ENCODE measurements at places on chromosomes 7 and 10.

DNA sequence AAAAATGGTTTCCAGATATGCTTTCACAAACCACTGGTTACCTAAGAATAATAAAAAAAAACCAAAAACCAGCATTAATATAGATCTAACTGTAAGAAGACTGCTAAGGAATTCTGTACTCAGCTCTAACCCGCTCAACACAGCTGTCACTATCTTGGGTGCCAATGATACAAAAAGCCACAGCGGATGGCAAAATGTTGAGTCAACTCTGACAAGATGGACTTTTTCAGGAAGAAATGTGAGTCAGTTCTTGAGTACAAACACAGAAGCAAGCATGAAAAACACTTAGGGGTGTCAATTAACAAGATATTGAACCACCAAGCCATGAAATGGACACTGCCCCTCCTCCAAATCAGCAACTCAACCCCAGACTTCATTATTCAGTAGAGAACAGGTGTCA lies 55.0 kb downstream of the CTTNBP2 start:
- no peak for DNase-seq

GRCh38 chr10:125316436-125316835 lies 156.1 kb upstream of the CTBP2 start:
- no peak for DNase-seq

- no peak for DNase-seq
Observed at GRCh38 chr7:110448918-110449317, 642.0 kb upstream of the LRRN3 start.

DNA sequence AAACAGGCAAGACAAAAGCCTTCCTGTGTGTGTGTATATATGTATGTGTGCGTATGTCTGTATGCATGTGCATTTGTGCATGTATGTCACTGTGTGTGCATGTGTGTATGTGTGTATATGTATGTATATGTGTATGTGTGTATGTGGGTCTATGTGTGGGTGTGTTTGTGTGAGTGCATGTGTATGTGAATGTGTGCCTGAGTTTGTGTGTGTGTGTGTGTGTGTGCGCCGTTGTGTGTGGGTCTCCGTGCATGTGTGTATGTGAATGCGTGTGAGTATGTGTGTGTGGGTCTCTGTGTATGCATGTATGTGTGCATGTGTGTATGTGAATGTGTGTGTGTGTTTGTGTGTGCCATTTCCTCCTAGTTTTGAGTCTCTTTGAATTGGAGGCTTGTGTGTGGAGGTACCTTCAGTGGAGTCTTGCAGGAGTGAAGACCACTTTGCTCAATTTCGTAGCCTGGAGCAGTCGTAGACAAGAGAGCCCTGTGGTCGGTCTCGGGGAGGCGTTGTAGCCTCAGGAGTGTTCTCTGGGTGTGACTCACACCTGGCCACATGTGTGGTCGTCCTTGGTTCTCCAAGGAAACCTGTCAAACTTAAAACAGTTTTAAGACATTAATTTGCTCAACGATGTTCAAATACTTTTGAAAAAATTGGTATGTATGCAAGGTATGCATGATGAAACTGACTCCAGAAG lies 28.1 kb downstream of the INPP5A start:
- no peak for DNase-seq

GRCh38 chr7:95330961-95331337 lies 6.6 kb upstream of the PON1 start:
- no peak for DNase-seq

- no peak for DNase-seq
Observed at GRCh38 chr10:69438536-69439349, 12.5 kb upstream of the TSPAN15 start.

DNA sequence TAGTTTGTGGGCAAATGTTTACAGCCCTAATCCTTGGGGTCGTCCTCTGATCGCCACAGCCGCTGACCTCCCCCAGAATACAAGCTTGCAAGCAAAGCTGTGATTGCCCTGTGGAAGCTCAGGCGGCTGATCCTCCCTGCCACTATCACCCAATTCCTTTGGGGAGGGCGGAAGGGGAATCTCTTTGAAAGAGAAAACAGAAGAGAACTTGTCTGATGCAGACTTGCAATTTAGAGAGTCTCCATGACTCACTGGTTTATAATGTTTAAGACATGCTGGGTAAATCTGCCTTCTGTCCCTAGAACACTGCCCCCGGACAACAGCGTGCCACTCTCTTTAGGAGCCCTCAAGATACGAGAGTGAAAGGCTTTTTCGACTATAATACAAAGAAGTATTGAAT lies 75.5 kb downstream of the NRP1 start:
- no peak for DNase-seq

GRCh38 chr10:43205681-43206390 lies 61.0 kb downstream of the RASGEF1A start:
- DNase-seq: no peak

- no peak for DNase-seq
Observed at GRCh38 chr7:16817536-16817935, 12.7 kb upstream of the AGR2 start.

DNA sequence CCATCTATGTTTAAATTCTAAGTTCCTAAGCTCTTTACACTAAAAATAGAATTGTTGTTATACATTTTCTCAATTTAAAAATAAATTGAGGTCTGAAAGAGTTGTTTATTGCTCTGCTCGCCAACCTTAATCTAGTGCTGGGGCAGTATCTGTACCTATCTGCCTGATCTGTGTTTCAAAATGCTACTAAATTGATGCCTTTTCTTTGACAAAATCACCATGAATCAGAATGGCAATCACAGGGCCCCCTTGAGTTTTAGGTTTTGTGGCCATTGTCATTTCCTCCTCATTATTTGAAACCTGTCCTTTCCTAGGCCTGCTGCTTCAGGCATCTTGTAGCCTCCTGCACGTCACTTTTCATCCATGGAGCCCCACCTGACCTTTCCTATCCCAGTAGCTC lies 301.5 kb downstream of the EXOC4 start:
- DNase-seq: no peak

GRCh38 chr7:4164556-4164955 lies 517.5 kb upstream of the FOXK1 start:
- no peak for DNase-seq

DNA sequence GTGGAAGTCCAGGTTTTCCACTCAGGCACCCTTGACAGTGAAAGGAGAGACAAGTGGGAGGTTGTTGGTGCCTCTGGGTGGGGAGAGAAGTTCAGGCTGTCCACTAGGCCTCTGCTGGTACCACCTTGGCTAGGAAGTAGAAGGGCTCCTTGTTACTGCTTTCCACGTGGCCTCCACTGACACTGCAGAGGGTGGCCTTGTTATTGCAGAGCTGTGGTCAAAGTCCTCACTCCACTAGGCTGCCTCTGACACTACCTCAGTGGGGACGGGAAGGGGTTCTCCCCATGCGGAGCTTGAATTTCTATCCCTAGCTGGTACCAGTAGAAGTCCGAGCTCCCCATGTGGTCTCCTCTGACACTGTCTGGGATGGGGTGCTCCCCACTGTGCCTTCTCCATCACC lies 14.9 kb upstream of the STOX1 start:
- DNase-seq: no peak

- DNase-seq: peak; percentile 11
Observed at GRCh38 chr10:84613336-84614021, 285.1 kb downstream of the CCSER2 start.
